Jurkat, Clone E6-1 (cell line): ENCODE measurements at places on chromosomes 4 and X.

DNA sequence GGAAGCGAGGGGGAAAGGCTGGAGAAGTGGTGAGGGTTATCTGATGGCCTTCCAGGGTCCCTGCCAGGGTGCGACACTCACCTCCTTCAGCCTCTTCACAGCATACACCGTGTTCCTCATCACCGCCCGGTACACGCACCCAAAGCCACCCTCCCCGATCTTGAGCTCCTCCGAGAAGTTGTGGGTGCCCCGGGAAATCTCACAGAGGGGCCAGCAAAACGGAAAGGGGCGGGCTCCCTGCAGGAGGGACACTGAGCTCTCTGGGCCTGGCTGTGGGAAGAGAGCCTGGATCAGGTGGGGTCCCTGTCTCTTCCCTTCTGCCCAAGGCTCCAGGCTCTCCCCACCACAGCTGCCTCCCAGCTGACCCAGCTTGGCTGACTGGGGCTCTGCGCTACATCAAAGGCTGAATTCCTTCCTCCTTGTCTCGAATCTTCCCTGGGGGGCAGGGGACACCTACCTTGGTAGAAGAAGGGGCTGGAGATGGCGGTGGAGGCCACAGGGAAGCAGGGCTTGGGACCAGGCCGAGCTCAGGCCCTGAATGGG lies 1.1 kb downstream of the IRAK1 start:
- DNase-seq, result no peak

- no peak for DNase-seq
Measured at GRCh38 chrX:99371976-99372595, 1038.0 kb downstream of the PCDH19 start.

- peak; percentile 11 for DNase-seq
Measured at GRCh38 chr4:85127653-85128052, 161.2 kb upstream of the WDFY3 start.

- peak; percentile 29 for DNase-seq
Measured at GRCh38 chrX:10189317-10190268, 32.8 kb downstream of the CLCN4 start.

DNA sequence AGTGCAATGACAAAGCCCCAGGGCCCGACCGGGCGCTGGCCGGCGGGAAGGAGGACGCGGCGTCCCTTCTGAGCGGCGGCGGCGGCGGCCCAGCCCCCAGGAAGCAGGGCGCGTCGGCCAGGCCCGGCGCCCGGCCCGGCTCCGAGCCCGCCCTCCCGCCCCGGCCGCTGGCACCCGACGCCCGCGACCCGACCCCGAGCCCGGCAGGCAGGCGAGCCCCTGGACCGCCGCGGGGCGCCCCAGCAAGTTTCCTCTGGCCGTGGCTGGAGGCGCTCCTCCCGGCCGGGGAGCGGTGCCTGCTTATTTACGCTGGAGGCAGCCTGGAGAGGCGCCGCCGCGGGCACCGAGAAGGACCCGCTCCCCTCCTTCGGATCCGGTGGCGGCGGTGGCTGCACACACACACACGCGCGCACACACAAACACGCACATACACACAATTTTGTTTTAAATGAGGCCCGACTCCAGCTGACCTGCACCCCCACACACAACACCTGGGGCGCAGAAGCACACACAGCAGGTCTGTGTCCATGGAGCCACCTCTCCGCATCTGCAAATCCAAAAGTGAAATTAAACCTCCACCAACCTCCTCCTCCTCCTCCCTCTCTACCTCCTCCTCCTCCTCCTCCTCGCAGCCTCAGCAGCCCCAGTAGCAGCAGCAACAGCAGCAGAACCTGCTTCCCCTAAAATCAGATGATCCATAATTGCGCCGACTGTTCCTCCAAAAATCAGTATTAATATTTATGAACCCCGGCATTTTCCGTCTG lies 669 bp downstream of the IRF2 start:
- peak; percentile 26 for DNase-seq

DNA sequence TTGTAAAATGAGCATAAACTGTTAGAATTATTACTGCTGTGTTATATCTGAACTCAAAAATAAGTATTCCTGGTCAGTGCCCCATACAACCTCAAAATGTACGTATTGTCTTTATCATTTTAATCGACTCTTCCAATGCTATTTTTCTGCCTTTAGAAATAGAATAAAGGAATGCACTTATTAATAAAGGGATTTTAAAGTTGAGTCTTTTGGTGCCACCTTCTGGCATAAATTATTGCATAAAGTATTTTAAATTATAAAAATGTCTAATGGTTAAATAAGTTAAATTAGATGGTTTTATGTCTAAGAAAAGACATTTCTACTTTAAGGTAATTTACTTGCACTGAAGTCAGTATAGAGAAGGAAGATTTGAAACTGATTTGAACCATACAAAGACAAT lies 424.0 kb upstream of the NDST4 start:
- no peak for DNase-seq

GRCh38 chr4:109589119-109589518 lies 29.1 kb downstream of the MCUB start:
- no peak for DNase-seq
